ENCODE measurements at places on chromosomes 1 and 21.

DNA sequence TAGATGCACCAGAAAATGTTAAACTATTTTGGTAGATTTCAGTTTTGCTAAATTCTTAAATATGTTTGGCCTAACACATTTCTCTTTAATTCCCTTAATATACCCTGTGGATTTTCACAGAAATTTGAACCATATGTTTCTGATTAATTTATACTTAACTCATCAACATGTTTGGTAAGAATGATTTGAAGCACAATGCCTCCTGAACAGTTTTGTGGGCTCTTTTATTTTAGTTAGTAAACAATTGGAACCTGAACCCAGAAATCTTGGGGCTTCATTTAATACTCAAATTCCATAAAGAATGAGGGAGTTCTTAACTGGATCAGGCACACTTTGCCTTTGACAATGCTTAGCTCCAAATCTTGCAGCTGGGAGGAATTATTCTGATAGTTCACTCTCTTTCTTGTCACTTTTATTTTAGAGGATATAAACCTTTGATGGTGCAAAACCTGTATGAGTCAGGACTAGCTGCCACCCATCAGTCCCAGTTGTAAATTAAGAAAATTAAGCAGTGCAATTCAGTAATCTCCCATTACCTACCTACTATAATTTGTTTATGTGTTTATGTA lies 24.6 kb upstream of the LYPLAL1 start:
- no peak for DNase-seq

DNA sequence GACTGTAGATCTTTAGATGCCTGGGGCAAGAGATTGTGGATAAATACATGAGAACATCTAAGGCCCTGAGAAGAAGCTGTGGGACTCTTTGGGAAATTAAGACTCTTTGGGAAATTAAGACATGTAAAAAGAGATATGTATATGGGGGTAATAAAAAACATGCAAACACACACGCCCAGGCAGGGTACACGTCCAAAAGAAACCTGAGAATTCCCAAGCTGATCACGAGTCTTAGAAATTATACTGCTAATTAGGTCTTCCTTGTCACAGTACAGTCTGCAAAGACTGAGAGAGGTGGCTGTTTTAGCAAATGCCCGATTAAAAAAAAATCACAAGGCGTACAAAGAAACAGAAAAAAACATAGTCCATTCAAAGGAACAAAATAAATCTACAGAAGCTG lies 39.3 kb upstream of the ERO1B start:
- DNase-seq: no peak

DNA sequence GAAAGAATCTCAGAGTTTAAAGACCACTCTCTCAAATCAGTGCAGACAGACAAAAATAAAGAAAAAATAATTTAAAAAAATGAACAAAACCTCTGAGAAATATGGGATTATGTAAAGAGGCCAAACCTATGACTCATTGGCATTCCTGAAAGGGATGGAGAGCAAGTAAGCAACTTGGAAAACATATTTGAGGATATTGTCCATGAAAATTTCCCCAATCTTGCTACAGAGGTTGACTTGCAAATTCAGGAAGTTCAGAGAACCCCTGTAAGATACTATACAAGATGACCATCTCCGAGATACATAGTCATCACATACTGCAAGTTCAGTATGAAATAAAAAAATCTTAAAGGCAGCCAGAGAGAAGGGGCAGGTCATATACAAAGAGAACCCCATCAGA lies 43.7 kb upstream of the IVNS1ABP start:
- no peak for DNase-seq

DNA sequence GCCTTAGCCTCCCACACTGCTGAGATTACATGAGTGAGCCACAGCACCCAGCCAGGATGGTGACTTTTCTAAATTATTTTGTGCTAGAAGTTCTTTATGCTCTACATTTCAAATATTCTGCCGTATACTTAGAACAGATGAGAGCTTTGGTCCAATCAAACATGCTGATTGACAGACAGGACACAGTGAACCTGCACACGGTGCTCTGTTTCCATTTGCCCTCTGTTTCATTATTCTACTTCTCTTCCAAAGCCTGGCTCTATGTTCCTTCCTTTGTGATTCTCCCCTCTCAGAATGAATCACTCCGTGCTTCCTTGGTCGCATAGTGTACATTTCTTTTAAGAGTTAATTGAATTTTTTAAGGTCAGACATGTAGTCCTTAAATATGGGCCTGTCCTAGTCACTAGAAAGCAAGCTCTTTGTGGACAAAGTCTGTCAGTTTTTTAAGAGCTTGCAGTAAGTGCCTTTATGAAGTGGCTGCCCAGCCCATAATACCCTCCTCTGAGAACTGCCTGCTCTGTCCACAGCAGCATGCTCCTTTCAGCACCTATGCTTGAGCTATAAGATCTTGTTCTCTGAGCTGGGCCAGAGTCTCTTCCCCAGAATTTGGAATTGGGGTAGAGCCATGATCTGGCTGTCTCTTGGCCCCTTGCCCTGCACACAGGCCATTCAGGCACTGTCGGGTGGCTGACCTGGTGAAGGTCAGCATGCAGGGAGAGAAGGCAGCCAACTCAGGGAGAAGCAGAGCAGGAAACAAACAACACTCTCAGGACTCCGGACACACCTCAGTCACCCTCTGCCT lies 66.8 kb upstream of the SLC44A3 start:
- no peak for DNase-seq

GRCh38 chr1:23108918-23109533 lies 59.6 kb downstream of the LUZP1 start:
- DNase-seq: no peak

DNA sequence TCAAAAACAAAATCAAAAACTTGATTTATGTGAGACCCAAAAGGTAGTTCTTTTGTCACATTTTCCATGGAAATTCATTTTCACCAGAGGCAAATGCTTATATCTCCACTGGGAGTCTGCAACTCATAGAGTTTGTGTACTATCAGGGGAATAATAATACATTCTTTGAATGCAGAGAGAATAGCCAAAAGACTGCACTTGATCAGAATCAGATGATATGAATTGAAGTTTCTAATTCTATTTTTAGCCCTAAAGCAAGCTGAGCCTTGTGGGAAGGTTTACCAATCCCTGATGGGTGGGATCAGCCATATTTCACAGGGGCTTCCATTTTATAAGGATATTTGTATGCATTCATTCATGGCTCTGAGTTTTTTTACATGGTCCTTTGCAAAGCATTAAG lies 49.6 kb downstream of the TSEN15 start:
- no peak for DNase-seq

DNA sequence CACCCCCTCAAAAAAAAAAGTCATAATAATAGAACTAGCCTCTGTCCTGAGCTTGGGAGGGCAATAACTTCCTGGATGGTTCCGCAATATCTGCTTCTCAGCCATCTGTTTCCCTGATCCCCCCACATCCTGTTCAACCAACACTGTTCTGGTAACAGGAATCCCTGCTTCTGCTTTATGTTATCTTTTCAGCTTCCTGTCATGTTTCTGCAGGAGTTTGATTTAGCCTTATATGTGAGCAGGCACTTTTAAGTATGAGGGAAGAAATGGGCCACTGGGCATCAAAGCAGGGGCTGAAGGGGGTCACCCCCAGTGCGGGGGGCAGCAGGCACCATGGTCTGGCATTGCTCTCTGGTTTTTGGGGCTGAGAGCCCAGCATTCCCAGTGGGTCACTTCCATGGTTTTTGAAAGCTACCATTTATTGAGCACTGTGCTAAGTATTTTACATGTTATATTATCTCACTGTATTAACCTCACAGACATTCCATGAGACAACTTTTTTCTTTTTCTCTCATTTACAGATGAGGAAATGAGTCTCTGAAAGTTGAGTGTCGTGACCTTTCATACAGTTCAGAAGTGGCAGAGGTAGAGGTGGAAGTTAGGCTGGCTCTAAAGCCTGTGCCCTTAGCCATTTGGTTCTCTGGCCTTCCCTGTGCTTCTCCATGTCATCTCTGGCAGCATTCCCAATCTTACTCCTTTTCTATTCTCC lies 61.9 kb downstream of the DNTTIP2 start:
- DNase-seq: no peak

- DNase-seq: no peak
Observed at GRCh38 chr1:224042557-224043118, 71.3 kb upstream of the FBXO28 start.

DNA sequence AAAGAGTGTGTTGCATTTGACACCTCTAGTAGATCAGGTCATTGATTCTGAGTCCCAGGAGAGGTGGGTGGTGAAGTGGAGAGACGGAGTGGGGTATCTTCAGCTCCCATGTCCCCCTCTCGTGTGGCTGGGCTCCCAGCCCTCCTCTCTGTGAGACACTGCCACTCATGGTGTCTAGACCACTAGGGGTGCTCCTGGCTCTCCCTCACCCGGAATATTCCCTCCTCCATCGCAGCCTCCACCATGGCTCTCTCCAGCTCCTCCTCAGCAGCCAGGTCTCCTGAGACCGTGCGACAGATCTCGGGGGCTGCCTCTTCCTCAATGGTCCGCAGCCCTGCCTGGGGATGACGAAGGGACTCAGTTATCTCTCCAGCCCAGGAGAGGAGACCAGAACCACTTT lies 20.6 kb upstream of the KIF21B start:
- no peak for DNase-seq

GRCh38 chr1:67312615-67313014 lies 4.9 kb downstream of the IL12RB2 start:
- DNase-seq: no peak

- no peak for DNase-seq
Observed at GRCh38 chr1:183063349-183063748, 40.1 kb downstream of the LAMC1 start.

DNA sequence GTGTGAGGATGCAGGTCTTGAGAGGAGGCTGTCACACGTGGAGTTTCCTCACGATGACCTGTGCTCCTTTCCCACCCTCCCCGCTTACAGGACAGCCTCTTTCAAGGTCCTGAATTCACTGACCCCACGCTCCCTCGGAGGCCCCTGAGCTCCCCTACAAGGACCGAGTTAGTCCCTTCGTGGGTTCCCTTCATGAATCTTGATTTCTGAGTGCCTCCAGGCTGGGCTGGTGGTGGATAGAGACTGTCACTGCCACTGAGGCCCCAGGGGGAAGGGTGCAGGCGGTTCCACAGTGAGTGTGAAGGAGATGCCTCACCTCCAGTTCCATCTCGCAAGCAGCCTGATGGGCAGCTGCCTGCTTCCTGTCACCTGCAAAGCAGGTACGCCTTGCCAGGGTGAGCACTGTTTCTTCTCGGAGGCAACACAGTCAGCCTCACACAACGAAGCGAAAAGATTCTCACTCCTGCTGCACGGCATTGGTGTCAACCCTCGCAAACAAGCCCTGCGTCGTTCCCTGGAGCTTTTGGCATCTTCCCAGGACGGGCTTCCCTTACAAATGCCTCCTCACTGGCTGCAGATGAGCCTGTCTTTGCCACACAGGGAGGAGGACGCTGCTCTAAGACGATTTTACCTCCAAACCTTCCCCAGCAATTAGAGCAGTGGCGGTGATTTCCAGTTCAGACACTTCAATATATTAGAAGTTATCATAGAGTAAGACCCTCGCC lies 26.7 kb upstream of the PCP4 start:
- no peak for DNase-seq

DNA sequence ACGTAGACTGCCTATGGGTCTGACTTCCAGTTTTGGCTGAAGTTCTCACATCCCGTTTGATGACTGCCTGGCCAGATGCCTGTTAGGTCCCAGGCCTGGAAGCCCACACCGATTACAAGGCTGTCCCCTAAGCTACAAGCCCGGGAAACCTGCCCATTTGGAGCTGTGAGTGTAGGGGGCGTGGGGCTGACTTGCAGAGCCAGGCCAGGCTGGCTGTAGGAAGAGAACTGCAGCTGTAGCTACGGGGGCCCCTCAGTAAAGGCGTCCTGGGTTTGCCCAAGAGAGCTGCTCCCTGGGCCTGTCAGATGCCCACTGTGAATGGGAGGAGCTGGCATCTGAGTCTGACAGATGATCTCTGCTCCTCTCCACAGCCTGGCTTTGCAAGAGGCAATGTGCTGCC lies 199.7 kb downstream of the CAMTA1 start:
- DNase-seq: no peak

GRCh38 chr1:188496506-188496905 lies 1667.8 kb downstream of the PLA2G4A start:
- DNase-seq: no peak

GRCh38 chr1:91617285-91617765 lies 116.7 kb downstream of the CDC7 start:
- no peak for DNase-seq

DNA sequence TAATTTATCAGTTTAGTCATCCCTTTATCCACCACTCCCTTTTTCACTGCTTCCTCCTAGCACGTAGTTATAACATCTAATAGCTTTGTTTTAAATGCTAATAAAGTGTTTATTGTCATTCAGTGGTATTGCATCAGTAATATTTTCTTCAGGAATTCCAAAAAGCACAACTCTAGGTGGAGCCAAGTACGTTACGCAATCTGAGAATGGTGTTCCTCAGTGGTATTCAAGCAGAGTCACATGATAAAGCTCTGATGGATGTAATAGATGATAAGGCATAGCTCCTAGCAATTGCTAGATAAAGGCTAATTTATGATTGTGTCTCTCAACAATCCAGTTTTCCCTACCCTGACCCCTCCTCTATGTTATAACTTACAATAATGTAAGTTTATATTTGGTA lies 494.6 kb upstream of the ADGRL4 start:
- DNase-seq: no peak

- no peak for DNase-seq
Observed at GRCh38 chr1:51491166-51491981, 27.7 kb downstream of the EPS15 start.

GRCh38 chr1:206687251-206687914 lies 2.7 kb downstream of the MAPKAPK2 start:
- no peak for DNase-seq

- DNase-seq: no peak
Observed at GRCh38 chr1:65050735-65051134, 84.4 kb upstream of the JAK1 start.

DNA sequence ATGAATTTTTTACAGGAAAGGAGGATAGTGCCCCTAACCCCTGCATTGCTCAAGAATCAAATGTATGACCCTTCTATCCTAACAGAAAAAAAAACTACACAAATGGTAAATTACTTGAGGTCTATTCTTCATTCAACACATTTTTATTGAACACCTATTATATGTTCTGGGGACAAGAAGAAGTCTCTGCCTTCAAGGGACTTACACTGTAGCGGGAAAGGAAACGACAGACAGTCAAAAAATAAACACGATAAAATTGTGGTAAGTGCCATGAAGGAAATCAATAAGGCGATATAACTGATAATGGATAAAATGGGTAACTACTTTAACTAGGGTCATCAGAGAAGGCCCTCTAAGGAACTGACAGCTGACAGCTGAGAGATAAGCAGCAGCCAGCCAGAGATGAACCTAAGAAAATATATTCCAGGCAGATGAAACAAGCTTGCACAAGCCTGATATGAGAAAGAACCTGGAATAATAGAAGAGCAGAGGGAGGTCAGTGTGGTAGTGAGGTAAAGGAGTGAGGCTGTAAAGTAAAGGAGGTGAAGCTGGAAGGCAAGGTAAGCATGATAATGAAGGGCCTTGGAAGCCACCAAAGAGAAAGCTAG lies 66.4 kb downstream of the PHTF1 start:
- no peak for DNase-seq

DNA sequence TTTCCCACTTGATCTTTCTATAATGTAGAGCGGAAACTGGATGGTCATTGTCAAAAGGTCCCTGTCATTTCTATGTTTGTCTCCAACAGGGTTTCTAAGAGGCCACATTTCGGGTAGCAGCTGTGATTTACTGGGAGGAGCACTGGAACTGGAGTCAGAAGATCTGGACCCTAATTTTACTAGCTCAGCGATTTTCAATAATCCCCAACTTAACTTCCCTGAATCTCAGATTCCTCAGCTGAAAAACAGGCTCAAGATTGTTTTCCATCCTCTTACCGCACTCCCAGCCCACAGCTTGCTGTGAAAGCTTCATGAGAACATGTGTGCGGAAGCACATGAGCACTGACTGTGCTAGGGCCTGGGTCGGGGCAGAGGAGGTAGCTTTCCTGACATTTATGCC lies 19.9 kb upstream of the RGS4 start:
- no peak for DNase-seq

Measured in HFFc6 (cell line).